ENCODE measurements at places on chromosomes 6 and 20. TPM values are rescaled to one million over a fixed set of nuclear protein-coding genes. Genes with fewer than 3 reads are reported as not detected.

DNA sequence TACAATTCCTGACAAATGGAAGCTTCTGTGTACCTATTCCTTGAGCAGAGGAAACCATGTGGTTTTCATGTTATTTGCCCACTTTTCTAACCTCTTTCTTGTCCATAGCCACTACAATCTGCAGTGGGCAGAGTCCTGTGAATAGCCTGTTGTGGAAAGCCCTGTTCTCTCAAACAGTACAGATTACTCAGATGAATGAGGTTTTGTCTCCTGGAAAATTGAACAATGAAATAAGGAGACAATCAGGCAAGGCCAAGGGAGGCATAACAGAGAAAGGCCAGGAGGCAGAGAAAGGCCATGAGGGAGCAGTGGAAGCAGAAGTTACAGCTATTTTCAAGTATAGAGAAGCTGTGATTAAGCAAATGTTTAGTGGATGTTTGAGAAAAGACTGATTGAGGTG is 189.3 kb downstream of the GRIK2 start:
- no peak overlapping the region for H3K4me3 ChIP-seq
- H3K36me3 ChIP-seq = no peaks in the 10 kb centered on the region
- no peaks in the 10 kb centered on the region for H3K4me1 ChIP-seq
- H3K27me3 ChIP-seq = no peaks in the 10 kb centered on the region
- no peak for DNase-seq
- no peak overlapping the region for H3K27ac ChIP-seq

GRCh38 chr20:50834599-50835005 is 39.7 kb downstream of the BCAS4 start:
- H3K36me3 ChIP-seq = peaks cover 31% of the 10 kb centered on the region
- no peak for DNase-seq
- peaks cover 27% of the 10 kb centered on the region for H3K4me1 ChIP-seq
- H3K27ac ChIP-seq = no peak overlapping the region

DNA sequence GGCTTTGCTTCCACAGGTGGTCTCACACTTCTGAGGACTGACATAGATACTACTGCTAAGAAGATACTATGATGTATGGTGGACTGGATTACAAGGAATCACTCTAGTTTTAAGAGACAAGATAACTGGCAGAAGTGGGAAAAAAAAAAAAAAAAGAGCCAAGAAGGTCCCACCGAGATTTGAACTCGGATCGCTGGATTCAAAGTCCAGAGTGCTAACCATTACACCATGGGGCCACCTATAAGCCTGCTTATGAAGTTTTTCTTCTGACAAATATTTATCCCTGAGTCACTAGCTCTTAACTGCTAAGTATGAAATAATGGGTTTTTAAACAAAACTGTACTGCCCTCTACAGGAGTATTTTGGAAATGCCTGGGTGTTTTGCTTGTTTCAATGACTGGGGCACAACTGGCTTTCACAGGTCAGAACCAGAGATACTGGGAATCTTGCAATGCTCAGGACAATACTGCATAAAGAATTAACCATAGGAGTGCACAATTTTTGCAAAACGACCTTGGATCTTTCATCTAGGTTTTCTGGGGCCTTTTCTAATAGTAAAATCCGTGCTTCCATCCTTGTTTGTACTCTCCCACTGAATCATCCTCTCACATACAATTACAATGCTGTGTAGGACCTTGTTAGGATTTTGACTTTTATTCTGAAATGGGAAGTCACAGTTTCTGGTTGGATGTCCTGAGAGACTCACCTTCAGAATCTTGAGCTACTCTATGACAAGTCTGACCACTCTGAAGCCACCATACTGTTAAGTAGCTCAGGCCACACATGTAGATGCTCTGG is 116.3 kb downstream of the OR2B2 start:
- peaks cover 49% of the 10 kb centered on the region for H3K4me1 ChIP-seq
- no peak overlapping the region for H3K27ac ChIP-seq
- no peaks in the 10 kb centered on the region for H3K36me3 ChIP-seq
- peaks cover 13% of the 10 kb centered on the region for H3K27me3 ChIP-seq

FLRT3 gene
- total RNA-seq = not detected
